ENCODE measurements at places on chromosomes 7 and 10.

DNA sequence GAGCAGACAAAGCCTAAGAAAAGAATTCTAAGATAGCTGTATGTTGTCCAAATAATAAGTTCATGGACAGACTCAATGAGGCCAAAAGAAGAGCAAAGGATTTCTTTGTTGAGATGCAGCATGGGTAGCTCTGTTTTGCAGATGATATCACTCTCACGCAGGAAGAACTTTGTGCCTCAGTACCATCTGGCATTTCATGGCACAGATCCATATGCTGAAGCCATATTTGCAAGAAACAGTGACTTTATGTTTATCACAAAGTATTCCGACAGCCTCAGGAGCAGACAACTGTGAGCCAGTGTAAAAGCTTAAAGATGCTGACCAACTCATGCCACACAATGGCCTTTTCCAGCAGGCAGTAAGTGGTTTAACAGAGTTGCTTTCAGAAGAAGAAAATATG lies 45.5 kb upstream of the RNF148 start:
- DNase-seq, result peak; percentile 40

GRCh38 chr10:109898666-109899355 lies 24.5 kb downstream of the XPNPEP1 start:
- no peak for DNase-seq

DNA sequence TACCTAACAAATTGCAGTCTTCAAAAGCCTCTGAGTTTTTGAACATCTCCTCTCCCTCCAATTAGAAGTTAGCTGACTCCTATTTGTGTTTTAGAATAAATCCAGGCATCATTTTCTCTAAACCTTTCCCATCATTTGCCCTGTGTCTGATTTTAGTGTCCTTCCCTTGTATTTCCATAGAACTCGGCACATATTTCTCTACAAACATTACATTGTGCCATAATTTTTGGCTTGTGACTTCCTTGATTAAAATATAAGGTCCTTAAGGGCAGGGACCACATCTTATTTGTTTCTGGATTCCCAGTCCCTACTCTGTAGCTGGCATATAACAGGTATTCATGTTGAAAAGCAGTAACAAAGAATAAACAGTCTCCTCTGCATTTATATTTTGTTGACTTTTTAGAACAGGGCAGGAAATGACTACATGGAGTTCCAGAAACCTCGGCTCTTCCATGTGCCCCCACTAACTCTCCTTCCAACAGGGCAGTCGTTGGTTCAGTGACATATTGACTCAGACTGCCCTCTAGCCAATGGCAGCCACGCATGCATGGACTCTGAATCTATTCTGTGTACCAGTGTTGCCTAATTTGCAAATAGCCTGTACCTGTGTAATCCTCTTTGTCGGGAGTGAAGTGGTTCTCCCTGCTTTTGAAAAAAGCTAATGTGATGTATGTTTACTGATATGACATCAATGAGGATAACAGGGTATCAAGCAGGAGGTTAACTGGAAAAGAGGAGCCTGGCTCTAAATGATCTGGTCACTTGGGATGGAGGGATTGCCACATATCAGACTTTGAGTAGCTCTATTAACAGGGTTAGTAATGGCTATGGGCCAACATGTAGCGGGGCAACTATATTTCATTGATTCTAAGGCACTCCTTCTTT lies 19.8 kb upstream of the CPN1 start:
- no peak for DNase-seq

- no peak for DNase-seq
Measured at GRCh38 chr10:314871-315270, 179.6 kb downstream of the ZMYND11 start.

- peak; percentile 67 for DNase-seq
Measured at GRCh38 chr7:91089382-91089963, 174.8 kb upstream of the FZD1 start.
